ENCODE measurements at places on chromosomes 3 and 15.

- no peak for DNase-seq
These were observed 98.3 kb upstream of the CBLB start for GRCh38 chr3:105967117-105967516.

DNA sequence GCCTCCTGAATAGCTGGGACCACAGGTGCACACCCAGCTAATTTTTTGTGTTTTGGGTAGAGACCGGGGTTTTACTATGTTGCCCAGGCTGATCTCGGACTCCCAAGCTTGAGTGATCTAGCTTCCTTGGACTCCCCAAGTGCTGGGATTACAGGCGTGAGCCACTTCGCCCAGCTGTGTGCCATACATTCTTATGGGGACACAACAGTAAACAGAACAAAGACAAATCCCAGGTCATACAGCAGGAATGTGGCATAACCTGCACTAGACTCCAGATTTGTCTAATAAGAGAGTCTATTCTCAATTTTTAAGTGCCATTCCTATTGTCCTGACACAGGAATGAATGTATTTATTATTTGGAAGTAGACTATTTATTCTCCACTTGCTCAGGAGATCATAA lies 17.6 kb downstream of the ARL6IP5 start:
- no peak for DNase-seq

- DNase-seq: no peak
These were observed 204.3 kb downstream of the BBX start for GRCh38 chr3:107727102-107727501.

DNA sequence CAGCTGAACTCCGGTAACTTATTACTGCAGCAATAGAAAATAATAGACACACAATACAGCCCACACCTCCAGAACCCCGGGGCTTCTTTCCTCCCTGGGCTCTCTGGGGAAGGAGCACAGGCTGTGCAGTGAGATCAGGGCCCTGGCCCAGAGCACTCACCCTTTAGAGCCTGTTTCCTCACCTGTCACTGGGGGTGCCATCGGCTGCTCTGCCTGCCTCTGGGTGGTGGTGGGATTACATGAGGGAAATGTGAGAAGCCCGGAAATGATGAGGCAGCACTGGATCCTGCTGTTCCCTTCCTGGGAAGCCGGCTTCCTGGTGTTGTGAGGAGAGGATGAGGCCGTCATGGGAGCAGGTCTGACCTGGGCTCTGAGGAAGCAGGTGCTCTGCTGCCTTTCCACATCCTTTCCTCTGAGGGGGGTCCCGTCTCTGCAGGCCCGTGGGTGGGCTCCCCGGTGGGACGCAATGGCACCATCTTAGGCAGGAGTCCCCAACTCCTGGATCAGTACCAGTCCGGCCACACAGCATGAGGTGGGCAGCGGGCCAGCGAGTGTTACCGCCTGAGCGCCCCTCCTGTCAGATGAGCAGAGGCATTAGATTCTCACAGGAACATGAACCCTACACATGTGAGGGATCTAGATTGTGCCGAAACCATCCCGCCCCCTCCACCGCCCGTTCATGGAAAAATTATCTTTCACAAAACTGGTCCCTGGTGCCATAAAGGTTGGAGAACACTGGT lies 220.9 kb upstream of the CTDSPL start:
- no peak for DNase-seq

DNA sequence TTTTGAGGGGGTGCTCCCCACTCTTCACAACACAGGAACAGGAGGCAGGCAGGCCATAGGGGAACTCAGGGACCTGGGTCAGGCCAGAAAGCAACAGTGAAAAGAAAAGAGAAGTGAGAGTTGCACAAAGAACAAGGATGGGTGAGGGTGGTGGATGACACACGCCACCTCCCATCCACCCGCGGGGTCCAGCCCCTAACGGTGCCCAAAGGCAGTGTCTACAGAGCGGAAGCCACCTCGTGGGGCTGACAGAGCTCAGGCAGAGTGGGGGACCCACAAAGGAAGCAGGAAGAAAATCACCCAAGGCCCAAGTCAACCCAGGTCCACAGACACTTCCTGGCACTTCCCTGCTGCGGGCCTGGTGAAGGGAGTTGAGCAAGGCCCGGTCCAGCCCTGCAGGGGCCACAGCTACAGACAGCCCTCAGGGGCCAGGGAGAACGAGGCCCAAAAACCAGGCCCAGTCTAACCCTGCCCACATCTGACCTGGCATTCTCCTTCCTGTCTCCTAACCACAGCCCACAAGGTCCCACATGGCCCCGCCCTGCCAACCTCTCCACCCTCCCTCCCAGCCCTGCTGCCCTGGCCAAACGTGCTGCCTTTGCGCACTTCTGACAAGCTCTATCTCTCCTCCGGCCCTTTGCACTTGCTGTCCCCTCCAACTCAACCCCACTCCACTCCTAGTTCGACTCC lies 5.9 kb downstream of the NUP210 start:
- no peak for DNase-seq

DNA sequence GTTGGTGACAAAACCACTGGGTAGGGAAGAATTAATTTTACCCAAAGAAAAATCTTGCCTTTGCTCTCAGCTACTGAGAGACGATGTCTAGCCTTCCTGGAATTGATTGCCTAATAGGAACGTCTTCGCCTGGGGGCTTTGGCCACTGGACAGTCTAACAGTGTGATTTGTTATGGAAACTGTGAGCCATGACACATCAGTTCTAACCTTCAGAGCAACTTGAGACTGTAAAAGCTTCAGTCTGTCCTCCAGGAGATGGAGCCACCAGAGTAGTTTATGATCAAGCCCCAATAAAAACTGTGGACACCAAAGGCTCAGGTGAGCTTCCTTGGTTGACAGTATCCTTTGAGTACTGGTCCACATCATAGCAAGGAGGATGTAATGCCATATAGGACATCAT lies 235.8 kb upstream of the TMCO5A start:
- no peak for DNase-seq

GRCh38 chr15:82680200-82681102 lies 29.2 kb downstream of the AP3B2 start:
- peak; percentile 54 for DNase-seq

DNA sequence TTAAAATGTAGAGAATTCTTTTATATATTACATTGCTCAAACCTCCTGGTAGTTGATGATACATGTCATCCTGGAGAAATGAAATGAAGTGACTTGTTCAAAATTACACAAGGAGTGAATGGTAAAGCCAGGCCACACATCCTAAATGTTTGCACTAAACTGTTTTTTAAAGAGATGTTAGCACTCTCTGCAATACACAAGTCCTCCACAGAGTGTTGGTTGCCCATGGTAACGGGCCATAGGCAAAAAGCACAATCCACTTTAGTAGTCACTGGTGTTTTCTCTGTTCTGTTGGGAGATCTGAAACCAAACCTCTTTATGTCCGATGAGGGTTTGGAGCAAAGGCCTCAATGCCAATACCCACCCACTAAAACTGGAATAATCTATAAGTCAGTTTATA lies 907.4 kb downstream of the NTRK3 start:
- no peak for DNase-seq

DNA sequence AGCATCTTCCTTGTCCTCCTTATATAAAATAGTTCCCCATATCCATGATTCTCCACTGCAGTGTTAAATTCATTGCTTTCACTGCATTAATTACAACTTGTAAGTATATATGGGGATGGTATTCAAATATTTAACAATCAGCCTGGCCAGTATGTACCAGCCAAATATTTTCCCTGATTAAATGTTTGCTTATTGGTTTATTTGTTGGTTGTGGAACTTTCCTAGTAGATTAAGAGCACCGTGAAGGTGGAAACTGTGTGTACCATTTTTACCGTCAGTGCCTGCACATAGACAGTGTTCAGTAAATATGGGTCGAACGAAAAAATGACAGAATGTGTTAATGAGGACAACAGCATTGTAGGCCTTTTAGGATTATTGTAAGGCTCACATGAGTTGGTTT lies 7.0 kb downstream of the LAMP3 start:
- no peak for DNase-seq

GRCh38 chr15:36370731-36371112 lies 208.7 kb upstream of the CDIN1 start:
- DNase-seq: no peak

DNA sequence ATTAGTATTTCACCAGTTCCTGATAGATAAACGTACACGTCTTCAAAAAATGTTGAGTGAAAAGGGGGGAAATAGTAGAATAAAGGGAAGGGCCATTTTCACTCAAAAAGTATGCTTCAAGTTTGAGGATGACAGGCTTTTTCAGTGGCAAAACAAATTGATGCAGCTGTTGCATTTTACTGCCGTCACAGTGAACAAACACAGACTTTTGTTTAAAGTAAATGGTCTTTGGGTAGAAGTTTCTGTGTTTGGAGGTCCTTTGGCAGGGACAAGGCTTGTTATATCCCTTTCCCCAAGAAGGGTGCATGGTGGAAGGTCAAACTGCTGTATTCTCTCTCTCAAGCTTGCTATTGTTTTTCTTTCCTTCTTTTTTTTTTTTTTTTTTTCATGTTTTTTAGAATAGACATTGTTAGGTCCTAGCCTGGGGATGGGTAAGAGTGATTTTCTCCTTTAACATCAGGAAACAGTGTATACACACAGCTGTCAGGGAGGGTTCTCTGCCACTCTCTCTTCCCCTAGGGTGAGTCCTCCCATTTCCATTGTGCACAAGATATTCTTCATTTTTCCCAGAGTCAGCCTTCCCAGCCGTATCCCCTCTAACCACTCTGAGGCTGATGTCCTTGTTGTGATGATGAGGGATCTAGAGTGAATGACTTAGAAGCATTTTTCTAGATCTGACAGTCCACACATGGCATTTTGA lies 6.6 kb upstream of the SUCNR1 start:
- DNase-seq: no peak

DNA sequence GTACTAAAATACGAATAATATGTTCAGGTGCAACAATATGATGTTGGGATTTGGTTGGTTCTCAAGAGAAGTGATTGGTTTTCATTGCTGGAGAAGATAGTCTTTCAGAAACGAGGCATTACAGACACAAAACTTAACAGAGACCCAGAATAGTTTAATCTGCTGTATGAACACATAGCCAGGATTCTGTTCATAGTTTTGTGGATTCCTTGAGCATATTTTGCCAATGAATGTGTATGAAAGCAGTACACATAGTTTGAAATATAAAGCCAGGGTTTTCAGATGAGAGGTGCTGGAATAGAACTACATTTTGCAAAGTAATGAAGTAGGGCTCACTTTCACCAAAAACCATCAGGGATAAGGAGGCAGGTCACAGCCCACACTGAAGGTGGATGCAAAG lies 5.7 kb upstream of the MCTP2 start:
- DNase-seq: no peak

DNA sequence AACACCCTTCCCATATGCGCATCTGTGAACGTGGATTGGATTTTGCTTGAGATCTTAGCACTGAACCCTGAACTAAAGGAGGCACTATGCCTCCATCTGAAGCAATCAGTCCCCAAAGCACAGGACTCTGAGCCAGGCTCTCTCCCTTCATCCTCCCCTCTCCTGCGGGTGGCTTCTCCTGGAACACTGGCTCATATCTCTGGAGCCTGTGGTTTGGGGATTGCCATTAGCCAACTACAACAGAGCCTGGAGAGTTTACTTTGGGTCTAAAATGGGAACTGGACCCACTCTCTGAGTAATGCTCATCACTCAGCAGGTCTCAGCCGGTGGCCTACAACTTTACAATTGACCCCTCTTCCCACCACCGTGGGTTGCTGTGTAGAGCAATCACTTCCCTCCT lies 190.8 kb upstream of the HES1 start:
- no peak for DNase-seq

- DNase-seq: no peak
These were observed 11.1 kb downstream of the MAGEF1 start for GRCh38 chr3:184700759-184701158.

DNA sequence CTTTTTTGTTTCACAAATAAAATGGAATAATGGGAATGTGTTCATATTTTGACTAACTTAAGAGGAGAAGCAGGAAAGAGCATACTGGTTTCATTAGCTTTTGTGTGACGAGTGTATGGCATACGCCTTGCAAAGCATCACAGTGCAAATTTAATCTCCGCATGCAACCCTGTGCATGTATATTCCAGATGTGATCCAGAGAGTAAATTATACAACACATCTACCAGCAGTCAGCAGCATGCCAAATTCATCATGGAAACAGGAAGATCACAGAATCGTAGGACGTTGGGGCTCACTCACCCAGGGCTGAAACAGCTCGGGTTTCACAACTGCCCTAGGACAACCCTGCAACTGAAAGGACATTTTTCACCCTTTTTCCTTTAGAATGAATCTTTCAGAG lies 53.4 kb downstream of the ADAMTS9 start:
- no peak for DNase-seq

DNA sequence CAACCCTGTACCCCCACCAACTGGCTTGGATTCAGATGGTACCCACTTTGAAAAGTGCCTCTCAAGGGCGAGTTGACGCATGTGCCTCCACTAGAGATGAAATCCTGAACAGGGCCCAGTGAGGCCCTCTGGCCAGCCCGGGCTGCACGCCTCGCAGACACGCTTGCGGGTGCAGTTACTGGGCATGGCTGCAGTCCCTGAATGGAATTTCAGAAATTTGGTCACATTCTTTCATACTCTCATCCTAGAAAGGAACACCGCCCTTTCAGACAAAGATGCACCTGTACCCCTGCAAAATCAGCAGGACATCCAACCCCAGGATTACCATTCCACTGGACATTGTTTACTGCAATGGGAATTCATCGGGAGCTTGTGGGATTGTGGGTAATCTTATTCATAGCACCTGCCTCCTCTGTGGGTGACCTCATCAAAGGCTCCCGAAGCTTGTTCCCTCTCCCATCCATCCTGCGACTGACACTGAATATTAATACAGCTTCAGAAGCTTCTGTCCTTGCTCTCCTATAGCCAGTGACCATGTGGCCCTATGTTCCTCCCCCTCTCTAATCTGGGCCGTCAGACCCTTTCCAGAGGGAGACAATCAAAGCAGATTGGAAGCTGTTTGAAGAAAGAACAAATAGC lies 42.5 kb upstream of the TPM1 start:
- DNase-seq: no peak

- no peak for DNase-seq
These were observed 35.0 kb downstream of the ZNF148 start for GRCh38 chr3:125340121-125340520.

GRCh38 chr15:70215951-70216350 lies 118.2 kb upstream of the TLE3 start:
- DNase-seq: no peak

DNA sequence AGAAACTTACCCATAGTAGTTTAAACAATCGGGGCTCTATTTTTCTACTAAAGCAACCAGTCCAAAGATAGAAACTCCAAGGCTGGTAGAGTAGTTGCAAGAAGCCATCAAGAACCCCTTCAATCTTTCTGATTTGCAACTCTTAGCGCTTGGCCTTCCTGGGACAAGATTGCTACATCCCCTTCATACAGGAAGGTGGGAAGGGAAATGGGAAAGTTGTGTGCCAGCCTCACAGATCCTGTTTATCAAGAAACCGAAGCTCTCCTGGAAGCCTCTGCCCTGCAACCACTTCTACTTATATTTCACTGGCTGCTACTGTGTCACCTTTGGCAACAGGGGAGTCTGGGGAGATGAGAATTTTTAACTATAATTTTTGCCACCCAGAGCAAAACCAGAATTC lies 46.2 kb downstream of the OSBPL10 start:
- no peak for DNase-seq

- DNase-seq: no peak
These were observed 6.4 kb downstream of the GNAI2 start for GRCh38 chr3:50242381-50242770.
